ENCODE measurements at places on chromosomes 2 and 18.
A peak's percentile ranks its signal among the peaks of the same experiment; 100 is the strongest.

- DNase-seq = no peak
Measured at GRCh38 chr2:48507111-48507510, 22.8 kb upstream of the STON1 start.

GRCh38 chr2:158211502-158211901, 109.8 kb downstream of the UPP2 start:
- no peak for DNase-seq

DNA sequence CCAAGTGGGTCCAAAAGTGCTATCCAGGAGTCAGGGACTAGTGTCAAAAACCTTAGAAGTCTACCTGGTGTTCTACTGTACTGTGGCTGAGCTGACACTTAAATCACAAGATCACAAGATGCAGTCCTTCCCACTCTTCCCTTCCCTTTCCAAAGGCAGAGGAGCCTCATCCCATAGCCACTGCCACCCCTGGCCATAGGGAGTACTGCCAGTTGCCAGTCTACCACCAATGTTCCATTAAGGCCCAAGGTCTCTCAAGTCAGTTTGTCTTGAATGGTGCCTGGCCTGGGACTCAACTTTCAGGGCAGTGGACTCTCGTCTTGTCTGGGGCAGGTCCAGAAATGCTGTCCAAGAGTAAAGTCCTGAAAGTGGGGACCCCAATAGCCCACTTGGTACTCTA, 585.6 kb downstream of the NUP35 start:
- no peak for DNase-seq

DNA sequence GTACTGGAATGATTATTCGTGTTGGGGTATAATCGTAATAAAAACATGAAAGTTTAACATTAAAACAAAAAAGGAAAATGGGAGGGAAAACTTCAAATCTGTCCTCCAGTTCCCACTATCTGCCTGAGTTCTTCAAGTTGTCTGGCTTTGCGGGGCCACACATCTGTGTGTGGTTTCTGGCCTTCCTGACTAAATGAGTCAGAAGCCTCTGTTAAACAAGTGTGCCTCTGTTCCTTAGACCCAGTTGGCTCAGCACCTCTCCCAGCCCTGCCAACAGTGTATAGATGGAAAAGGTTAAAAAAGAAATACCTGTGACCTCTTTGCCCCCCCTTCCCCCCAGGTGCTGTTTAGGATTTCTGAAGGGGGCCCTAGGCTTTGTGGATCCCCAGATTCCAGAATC, 30.2 kb downstream of the XDH start:
- DNase-seq = peak; percentile 63

- DNase-seq = no peak
Measured at GRCh38 chr2:188378371-188378950, 86.8 kb downstream of the GULP1 start.

GRCh38 chr2:119849838-119850565, 90.3 kb downstream of the PTPN4 start:
- no peak for DNase-seq

DNA sequence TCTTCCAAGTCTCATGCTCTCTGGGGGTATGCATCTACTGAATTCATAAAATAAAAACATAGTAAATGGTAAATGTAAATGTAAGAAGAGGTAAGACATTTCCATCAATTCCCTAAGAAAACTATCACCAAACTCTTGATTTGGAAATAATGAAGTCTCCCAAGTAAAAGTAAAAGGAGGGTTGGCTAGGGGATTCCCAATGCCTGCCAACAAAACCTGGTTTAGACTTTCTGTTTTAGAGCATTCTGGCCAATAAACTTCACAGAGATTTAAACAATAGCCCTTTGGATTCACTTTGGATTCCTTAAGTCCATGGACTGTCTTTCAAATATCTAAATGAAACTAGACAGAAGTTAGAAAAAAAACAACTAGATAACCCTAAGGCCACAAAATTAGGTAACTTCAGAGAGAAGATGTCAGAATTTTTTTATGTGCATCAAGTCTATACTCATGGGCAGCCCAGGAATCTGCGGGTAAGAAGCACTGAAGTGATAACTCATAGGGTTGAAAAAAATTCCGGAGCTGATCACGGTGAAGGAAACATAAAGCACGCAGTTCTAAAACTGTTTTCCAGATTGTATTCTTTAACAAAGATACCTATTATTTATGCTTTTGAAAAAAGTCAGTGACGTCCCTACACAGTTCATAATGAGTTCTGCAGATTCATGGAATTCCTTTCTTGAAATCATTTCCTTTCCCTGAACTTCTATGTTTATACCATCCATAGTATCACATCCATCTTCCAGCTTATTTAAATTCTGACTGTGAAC, 263.6 kb downstream of the AFF3 start:
- DNase-seq = no peak

DNA sequence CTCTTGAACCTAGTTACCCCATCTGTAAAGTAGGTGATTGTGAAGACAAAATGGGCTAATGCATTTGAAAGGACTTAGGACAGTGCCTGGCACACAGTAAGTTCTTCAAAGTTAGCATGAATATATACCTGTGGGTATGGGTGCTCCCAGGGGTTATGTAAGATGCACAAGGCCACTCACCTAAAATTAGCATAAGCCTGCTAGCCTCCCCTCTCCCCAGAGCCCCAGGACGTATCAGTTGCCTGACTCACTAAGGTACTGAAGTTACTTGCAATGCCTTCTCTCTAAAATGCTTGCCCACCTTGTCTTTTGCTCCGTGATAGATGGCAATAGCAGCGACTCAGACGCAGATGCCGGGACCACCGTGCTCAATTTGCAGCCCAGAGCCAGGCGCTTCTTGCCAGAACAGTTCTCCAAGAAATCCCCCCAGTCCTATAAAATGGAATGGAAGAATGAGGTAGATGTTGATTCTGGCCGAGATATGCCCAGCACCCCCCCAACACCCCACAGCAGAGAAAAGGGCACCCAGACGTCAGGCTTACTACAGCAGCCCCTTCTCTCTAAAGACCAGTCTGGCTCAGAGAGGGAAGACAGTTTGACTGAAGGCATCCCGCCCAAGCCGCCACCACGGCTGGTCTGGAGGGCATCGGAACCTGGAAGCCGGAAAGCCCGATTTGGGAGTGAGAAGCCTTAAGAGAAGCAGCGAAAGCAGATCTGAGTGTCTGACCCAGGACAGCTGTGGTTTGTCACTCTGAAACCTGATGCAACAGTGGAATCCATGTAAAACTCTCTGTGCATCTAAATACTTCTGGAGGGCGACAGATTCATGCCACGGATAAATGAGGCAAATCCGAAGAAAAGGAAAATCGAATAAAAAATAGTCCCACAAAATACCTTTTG, 53.8 kb upstream of the TMEM182 start:
- no peak for DNase-seq

GRCh38 chr18:48896875-48897511, 53.8 kb downstream of the SMAD7 start:
- DNase-seq = peak; percentile 45

- no peak for DNase-seq
Measured at GRCh38 chr18:13387855-13388548, 169.4 kb downstream of the LDLRAD4 start.

DNA sequence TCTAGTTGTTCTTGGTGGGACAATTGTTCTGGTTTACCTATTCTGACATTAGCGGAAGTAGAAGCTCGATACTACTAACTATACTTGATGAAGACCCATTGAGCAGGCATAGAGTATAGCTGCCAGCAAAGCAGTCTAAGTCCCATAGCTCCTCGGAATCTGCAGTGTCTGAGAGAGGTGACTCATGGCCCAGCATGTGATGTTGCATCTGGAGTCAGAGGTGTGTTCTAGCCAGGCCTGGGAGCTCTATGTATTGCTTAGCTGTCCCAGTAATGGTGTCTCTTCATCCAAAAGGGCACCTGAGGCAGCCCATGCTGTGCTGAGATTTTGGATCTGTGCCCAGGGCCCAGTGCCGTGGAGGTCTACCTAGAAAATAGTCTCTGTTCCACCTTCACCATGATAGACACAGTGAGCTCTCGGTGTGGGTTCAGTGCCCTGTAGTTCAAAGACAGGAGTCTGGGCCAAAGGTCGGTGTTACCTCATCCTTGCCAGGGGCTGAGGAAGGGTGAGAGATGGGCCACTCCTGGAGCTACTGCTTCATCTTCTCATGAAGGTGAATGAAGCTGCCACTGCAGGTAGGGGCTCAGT, 47.3 kb downstream of the MEX3C start:
- DNase-seq = no peak

GRCh38 chr2:170217778-170218251, 39.9 kb downstream of the MYO3B start:
- DNase-seq = no peak

GRCh38 chr2:151111599-151112278, 149.9 kb downstream of the RBM43 start:
- DNase-seq = no peak

DNA sequence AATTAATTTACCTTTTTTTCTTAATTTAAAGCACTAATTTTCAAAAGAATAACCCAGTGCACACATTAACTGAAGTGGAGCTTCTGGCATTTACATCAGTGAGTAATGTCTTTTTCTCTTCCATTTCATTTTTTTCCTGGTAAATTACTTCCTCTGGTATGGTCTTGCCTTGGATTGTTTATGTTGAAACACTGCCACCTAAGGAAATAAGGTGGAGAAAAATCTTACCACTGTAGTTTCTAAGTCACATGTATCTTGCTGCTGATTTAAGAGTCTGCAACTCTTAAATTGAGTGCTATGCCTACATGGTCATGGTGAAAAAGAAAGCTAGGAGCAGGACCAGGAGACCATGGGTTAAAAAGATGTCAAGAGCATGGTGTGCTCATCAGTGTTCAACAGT, 51.0 kb downstream of the TTC27 start:
- DNase-seq = no peak

GRCh38 chr18:34632321-34632720, 77.8 kb upstream of the DTNA start:
- DNase-seq = no peak

DNA sequence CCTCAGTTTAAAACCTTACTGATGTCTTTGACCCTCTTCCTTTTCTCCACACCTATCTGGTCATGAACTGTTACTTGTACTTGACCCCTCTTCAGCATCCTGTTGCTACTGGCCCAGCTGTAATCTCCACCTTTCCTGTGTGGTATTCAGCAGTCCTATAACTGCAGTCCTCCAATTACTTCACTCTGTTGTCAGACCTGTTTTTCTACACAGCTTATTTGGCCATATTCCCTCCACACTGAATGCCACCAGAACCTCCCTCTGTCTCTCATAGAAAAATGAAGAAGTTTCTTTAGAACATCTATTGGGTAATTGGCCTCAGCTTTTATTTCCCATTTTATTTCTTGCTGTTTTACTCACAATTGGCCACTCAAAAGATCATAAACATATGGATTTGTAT, 155.4 kb downstream of the ASXL3 start:
- DNase-seq = no peak

GRCh38 chr2:182300608-182301007, 126.2 kb downstream of the PDE1A start:
- DNase-seq = no peak

GRCh38 chr2:126858991-126859390, 39.7 kb upstream of the TEX51 start:
- no peak for DNase-seq

DNA sequence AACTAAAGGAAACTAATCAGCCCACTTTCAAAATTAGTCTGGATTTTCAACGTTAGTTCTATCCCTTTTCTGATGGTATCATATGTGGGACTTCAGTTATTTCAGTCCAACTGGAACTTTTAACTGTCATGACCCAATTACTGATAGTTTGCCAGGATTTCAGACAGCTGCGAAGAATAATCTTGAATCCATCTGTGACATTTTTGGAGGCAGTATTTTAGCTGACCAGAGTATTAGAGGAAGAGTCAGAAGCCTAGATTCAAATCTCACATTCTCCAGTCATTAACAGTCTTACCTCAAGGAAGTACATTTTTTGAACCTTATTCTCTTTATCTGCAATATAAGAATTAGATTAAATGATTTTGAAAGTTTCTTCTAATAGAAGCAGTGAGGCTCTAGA, 81.3 kb downstream of the PTRHD1 start:
- DNase-seq = no peak

DNA sequence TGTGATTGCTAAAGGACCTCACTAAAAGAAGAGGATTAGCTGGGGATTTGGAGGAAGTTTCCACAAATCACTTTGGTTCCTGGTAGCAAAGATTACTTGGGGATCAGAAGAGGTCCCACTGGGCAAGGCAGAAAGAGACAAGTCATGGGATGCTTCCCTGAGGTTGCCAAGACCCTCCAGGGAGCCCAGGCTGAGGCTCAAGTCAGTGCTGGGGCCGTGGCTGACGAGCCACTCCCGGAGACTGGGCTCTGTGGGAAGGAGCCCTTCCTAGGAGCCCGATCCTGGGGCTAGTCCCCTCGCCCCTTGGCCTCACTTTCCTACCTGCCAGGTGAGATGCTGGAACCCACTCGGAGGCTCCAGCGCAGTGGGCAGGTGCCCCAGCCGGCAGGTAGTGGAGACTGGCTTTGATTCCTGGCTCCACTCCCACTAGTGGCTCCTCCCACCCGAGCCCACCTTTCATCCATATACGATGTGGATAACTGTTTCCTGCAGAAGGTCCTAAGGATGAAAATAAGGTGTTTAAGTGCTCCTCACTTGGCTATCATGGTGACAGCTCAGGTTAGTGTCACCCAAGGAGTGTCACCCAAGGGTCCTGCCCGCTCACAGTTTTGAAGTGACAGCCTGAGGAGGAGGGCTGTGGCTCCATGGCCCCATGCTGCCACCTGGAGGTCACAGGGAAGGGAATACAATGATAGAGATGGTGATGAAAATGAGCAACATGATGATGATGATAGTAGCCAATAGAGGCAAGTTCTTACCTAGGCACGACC, 100.5 kb downstream of the CAPN13 start:
- peak; percentile 75 for DNase-seq

GRCh38 chr2:114119862-114120261, 230.0 kb downstream of the ACTR3 start:
- no peak for DNase-seq

DNA sequence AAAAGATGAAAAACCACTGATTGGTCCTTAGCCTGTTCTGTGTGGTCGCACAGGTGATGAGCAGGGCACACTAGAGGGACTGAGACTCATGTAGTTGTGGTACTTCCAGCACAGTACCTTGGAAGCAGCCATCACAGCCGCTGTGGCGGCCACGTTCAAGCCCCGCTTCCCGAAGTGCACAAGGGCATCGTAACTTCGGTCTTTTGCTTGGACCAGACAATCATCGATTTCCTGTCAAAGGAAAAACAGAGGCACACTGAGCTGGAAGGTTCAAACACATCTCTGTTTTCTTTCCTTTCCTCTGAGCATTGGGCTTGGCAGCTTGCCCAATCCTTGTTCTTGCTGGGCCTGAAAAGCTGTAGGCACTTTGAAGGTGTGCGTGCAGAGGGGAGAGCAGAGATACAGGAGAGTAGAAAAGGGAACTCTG, 52.6 kb downstream of the MRPL35 start:
- no peak for DNase-seq

GRCh38 chr2:37698931-37699481, 27.6 kb upstream of the CDC42EP3 start:
- no peak for DNase-seq
